ENCODE measurements at places on chromosomes 13 and 19. TPM values are rescaled to one million over a fixed set of nuclear protein-coding genes. Genes with fewer than 3 reads are reported as not detected.

GRCh38 chr19:7355871-7356270, 7.1 kb downstream of the ARHGEF18 start:
- no peak for ATAC-seq

GRCh38 chr13:77056382-77056781, 29.4 kb upstream of the FBXL3 start:
- ATAC-seq: no peak

- ATAC-seq: no peak
Measured at GRCh38 chr13:31352467-31352866, 152.7 kb downstream of the B3GLCT start.

GRCh38 chr19:47716270-47716937, 3.2 kb downstream of the EHD2 start:
- ATAC-seq: no peak

Gene CGB8
- total RNA-seq: not detected

Gene SULT2B1
- total RNA-seq: 245 TPM

Data from esophagus mucosa (tissue), 1 donor.